Hindlimb muscle (tissue), 1 donor: ENCODE measurements at places on chromosomes 1 and 21.
A peak's percentile ranks its signal among the peaks of the same experiment; 100 is the strongest.

DNA sequence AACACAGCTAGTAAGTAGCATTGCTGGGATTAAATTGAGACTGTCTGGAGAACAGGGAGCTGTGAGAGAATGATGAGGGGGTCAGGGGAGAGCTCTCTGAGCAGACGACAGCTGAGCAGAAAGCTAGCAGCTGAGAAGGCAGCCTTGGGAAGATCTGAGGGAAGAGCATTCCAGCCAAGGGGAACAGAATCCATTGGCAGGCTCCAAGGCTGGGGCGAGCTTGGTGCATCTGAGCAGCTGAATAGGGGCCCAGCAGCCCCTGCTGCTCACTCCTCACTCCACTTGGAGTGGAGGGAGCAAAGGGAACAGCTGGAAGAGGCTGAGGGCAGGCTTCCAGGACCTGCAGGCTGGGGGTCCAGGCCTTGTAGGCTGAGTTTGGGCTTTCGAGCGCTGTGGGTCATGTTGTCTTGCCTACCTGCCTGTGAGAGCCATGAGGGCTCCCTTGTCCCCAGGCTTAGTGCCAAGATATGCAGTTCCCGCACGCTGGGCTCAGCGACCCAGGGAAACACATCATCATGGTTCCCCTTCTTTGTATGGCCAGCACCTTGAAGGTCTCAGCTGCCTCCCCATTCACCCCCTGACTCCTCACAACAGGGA, 10.5 kb downstream of the ACOT11 start:
- DNase-seq = no peak

DNA sequence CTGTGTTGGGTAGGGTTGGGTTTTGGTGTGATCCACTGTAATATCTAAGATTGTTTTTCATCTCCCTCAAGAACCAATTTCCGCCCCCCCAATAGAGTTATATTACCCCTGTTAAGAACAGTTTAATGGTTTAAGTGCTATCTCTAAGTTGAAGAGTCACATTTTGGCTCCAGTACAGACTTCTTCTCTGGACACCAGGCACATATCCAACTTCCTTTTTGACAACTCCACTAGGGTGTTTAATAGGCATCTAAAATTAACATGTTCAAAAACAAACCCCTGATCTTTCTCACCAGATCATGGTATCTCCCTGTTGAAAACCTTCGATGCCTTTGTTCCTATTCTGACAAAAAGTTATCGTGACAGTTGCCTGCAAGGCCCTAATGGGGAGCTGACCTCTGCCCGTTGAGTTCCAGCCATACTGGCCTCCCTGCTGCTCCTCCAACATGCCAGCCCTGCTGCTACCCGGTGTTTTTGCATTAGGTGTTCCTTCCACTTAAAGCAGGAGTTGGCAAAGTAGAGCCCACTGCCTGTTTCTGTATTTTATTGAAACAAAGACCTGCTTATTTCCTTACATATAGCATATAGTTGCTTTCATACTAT, 18.6 kb downstream of the USP24 start:
- DNase-seq = no peak

GRCh38 chr1:218702775-218703174, 357.6 kb downstream of the TGFB2 start:
- DNase-seq = no peak

GRCh38 chr1:231020816-231021215, 19.2 kb downstream of the FAM89A start:
- no peak for DNase-seq

DNA sequence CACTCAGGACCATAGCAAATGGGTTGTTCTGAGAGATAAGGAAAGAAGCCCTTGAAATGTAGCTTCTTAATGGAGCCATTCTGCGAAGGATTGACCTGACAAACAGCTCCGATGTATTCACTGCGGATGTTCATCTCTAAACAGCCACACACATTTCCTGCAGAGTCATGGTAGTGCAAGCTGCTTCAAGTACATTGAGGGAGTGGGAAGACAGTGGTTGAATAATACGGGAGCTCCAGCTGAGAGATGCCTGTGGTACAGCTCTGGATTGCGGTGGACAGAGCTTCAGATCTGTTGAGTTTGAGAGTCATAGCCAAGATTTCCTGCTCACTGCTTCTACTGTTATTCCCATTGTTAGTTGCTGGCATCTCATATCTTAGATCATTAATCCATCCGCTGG, 86.6 kb downstream of the ZBTB18 start:
- DNase-seq = no peak

DNA sequence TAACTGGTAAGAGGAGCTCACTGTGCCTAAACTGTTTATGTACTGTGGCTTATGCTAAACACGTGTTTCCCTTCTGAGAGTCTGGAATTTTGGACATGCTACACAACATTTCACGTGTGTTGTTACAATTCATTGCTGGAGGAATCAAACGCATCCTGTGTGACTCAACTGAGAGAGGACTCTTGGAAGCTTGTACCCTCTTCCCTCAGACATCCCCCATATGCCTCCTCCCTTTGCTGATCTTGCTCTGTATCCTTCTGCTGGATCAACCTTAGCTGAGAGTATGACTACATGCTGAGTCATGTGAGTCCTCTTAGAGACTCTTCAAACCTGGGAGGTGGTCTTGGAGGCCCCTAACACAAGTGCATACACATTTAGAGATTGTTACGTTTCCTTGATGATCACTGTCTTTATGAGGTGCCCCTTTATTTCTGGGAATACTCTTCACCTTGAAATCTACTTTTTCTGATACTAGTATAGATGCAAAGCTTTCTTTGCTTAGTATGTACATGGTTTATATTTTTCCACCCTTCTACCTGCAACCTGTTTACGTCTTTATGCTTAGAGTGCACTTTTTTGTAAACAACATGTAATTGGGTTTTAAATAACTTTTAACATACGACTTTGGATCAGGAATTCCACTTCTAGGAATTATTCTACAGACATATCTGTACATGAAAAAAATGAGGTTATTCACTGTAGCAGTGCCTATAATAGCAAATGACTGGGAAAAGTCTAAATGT, 8.7 kb downstream of the NPHP4 start:
- no peak for DNase-seq

GRCh38 chr1:212290608-212291007, 5.4 kb downstream of the PPP2R5A start:
- DNase-seq = no peak

- no peak for DNase-seq
Observed at GRCh38 chr1:30541721-30542485, 181.5 kb downstream of the MATN1 start.

DNA sequence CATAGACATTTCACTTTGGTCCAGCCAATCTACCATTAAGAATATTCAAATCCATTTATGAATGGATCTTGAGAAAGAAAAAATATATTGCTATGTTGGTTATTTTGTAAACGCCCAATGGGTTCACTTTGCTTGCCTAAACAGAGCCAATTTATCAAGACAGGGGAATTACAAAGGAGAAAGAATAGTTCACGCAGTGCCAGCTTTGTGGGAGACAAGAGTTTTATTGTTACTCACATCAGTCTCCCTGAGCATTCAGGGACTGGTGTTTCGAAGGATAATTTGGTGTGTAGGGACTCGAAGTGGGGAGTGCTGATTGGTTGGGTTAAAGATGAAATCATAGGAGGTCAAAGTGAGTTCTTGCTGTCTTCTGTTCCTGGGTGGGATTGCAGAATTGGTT, 135.3 kb downstream of the GABPA start:
- no peak for DNase-seq

GRCh38 chr1:43396059-43396458, 6.4 kb downstream of the SZT2 start:
- DNase-seq = no peak

GRCh38 chr1:88800382-88801051, 90.8 kb downstream of the GTF2B start:
- peak; percentile 12 for DNase-seq

- DNase-seq = no peak
Observed at GRCh38 chr1:152886085-152886484, 8.0 kb downstream of the SMCP start.

- DNase-seq = peak; percentile 99
Observed at GRCh38 chr1:38859561-38860453, at the start of gene RRAGC. Gene RRAGC, minus strand, starts transcription at chr1:38859772. Its CDS starts 126 bp downstream, at chr1:38859646.

GRCh38 chr1:38523568-38523939, 336.0 kb downstream of the RRAGC start:
- DNase-seq = no peak

DNA sequence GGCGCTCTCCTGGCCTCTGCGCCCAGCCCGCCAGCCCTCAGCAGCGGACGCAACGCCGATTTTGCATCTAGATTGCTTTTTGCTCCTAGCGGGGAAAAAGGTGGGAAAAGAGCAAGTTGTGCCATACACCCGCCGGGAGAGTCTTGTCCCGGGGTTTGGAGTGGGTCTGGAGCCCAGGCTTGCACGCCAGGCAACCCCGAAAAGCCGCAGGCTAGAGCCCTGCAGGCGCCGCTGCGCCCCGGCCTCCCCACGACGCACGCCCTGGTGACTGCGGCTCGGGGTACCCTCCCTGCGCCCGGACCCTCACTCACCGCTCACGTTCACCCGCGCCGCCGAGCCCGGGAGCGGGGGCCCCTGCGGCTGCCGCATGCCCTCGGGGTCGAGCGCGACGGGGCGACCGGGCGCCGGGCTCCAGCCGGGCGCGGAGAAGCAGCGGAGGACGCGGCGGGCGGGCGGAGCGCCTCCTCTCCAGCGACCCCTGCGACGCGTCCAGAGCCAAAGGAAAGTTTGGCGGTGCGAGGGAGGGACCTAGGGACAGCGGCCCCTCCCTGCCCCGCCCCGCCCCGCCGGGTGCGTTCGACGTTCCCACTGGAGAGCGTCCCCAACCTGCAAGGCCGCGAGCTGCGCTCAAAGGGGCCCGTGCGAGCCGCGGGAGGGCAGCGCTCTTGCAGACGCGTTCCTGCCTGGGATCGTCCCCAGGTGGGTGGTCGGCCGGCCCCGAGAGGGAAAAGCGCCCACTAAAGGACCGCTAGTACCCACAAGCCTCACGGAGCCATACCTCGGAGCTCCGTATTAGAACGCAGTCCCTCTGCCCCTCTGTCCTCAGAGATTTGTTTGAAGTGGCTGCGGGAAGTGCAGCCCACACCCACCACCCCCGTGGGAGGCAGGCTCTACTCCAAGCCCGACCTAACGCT, at the start of gene LPAR3:
Gene LPAR3, minus strand, starts transcription at position 502 of the 914 bp plus-strand sequence. CDS start 27,086 bp downstream, outside the sequence.
- no peak for DNase-seq

DNA sequence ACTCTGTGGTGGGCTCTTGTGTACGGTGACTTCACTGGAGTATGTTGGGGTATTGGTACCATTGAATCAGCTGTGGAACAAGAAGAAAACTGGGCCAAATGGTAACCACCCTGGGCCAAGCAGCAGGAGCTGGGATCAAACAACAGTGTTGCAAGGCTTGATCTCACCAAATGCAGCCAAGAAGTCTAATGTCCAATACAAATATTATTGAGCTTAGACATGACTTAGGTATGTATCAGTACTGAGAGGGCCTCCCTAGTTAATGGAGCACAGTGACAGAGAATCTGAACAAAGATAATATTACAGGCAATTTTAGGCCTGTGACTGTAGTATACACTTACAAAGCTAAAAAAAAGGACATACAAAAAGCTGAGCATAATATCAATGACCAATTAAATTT, 604.8 kb downstream of the PLA2G4A start:
- no peak for DNase-seq

DNA sequence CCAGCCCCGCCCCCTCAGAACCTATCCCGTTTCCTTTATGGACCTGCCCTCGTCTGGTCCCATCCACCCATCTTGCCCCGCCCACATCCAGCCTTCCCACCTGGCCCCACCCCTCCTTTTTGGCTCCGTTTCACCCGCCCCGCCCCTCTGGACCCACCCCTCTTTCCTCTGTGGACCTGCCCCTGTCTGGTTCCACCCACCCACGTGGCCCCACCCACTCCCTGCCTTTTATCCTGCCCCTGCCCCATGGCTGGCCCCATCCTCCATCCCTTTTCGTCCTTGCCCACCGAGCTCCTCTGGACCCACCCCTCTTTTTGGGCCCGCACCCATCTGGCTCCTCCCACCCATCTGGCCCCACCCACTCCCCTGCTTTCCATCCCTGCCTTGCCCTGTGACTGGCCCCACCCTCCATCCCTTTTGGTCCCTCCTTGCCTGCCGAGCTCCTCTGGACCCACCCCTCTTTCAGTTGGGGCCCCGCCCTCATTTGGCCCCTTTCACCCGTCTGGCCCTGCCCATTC, 177.3 kb downstream of the CAMTA1 start:
- DNase-seq = no peak

GRCh38 chr1:76554283-76554682, 313.0 kb upstream of the ST6GALNAC5 start:
- DNase-seq = no peak

GRCh38 chr1:207740207-207740606, 11.6 kb upstream of the CD46 start:
- no peak for DNase-seq

DNA sequence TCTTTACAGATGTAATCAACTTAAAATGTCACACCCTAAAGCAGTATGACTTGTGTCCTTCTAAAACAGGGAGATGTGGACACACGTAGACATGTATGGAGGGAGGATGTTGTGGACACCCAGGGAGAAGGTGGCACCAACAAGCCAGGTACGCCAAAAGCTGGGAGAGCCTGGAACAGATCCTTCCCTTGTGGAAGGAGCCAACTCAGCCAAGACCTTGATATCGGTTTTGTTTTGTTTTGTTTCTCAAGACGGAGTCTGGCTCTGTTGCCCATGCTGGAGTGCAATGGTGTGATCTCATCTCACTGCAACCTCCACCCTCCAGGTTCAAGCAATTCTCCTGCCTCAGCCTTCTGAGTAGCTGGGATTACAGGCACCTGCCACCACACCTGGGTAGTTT, 45.6 kb downstream of the CHAF1B start:
- no peak for DNase-seq

DNA sequence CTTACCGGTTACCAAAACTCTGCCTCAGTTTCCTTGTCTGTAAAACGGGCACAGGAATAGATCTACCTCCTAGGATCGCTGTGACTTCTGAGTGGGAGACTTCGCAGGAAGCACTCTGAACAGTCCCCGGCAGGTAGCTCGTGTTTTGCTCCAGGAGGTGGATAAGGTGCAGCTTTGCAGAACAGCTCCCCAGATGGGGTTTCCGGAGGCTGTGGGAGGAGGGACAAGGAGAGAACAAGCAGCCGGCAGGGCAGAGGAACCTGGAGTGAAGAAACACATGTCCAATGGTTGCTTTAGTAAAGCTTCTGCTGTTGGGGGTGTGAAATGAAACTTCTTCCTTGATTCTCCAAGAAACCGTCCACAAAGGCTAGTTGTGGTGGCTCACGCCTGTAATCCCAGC, 95.5 kb upstream of the TARDBP start:
- no peak for DNase-seq

- no peak for DNase-seq
Observed at GRCh38 chr21:38646213-38646837, 148.0 kb upstream of the ERG start.

- no peak for DNase-seq
Observed at GRCh38 chr21:27466140-27466539, 499.3 kb upstream of the ADAMTS5 start.
